ENCODE measurements at places on chromosomes 2 and 18. TPM values are rescaled to one million over a fixed set of nuclear protein-coding genes. Genes with fewer than 3 reads are reported as not detected.

RPRM gene
- total RNA-seq = 0.29 TPM

DNA sequence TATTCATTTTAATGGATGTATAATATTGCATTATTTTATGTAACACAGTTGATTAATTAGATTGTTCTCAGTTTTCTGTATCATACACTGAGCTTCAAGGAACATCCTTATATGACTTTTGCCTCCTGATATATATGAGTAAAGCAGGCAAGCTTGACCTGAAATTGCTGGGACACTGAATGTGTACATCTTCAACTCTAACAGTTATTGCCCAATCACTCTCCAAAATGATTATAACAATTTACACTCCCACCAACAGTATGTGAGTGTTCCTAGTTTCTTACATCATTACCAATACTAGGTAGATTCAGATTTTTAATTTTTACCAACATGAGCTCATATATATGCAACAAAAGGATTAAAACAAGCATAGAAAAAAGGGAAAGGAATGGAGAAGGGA is 379.4 kb downstream of the SETBP1 start:
- DNase-seq = no peak

GRCh38 chr2:69518841-69519240 is 81.6 kb upstream of the NFU1 start:
- no peak for DNase-seq

DNA sequence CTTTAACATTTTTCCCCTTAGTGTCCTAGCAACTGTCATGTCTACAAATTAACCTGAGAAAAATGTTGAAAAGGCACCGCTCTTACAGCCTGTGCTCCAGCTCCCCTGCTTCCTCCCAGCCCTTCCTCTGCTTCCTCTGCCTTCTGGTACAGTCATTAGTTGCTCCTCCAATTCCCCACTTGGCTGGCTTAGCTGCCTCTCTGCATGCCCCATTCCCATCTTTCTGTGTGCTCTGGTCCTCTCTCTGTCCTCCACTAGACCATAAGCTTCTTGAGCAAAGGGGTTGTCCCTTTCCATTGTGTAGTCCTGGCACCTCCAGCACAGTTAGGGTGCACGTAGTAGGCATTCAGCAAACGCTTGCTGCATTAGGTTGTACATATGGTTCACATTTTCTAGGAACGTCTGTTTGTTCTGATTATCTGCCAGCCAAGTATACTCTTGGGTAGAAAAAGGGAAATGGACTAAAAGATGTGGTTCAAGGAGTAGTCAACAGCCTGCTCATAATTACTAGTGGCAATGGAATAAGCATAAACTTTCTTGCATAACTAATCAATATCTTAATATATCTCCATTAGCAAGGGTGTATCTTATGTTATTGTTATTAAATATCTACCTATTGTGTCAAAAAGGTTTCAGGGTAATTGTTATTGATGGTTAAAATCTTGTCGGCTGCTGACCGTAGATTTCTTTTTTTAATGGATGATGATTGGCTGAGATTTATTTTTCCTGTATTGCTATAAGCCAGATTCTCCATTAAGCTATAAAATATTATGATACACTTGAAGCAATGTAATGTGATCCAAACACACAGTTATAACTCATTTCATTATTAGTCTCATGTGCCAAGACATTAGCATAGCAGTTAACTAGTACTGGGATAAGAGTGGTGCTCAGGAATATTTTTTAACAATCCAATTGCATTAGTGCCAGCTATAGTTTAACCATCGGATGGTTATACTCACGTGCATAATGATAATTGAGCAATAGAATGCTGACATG is 340.1 kb downstream of the SLC4A3 start:
- DNase-seq = no peak

GRCh38 chr2:204583773-204584172 is 38.5 kb downstream of the PARD3B start:
- no peak for DNase-seq

GRCh38 chr2:149002891-149003740 is 35.4 kb upstream of the LYPD6B start:
- no peak for DNase-seq

DNA sequence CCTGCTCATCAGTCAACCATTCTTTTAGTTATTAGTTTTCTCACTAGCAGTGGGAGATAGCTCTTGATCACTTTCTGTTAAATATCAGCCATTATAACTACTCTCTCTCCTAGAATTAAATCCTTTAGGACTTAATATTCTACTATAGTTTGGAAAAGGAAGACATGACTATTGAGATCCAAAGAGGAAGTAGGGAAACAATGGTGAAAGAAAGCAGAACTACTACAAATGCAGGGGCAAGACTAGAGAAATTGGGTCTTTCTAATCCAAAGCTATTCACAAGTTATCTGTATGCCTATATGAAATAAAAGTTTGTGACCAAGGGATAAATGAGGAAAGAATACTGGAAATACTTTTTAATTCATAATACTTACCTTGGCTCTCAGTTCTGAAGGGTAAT is 65.1 kb downstream of the SRBD1 start:
- no peak for DNase-seq

GRCh38 chr2:169029341-169029740 is 1.8 kb downstream of the ABCB11 start:
- DNase-seq = no peak

- no peak for DNase-seq
Observed at GRCh38 chr2:182740701-182741100, 24.6 kb downstream of the DNAJC10 start.

DNA sequence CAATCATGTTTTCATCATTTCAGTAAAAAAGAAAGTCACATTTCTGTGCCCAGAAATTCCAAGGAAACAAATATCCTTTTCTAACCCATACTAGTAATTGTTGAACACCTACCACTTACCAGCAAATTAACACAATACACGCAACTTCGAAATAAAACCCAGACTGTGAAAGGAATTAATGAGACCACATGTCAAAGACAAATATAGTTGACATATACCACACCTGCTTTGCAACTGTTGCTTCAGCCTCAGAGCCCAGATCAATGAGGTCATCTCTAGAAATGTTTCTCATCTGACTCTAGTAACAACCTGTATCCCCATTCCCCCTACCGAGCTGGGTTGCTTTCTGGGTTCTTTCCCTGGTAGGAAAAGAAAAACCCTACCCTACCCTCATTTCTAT is 52.6 kb downstream of the TRIP12 start:
- DNase-seq = no peak

- no peak for DNase-seq
Observed at GRCh38 chr18:28365411-28365831, 188.5 kb upstream of the CDH2 start.

DNA sequence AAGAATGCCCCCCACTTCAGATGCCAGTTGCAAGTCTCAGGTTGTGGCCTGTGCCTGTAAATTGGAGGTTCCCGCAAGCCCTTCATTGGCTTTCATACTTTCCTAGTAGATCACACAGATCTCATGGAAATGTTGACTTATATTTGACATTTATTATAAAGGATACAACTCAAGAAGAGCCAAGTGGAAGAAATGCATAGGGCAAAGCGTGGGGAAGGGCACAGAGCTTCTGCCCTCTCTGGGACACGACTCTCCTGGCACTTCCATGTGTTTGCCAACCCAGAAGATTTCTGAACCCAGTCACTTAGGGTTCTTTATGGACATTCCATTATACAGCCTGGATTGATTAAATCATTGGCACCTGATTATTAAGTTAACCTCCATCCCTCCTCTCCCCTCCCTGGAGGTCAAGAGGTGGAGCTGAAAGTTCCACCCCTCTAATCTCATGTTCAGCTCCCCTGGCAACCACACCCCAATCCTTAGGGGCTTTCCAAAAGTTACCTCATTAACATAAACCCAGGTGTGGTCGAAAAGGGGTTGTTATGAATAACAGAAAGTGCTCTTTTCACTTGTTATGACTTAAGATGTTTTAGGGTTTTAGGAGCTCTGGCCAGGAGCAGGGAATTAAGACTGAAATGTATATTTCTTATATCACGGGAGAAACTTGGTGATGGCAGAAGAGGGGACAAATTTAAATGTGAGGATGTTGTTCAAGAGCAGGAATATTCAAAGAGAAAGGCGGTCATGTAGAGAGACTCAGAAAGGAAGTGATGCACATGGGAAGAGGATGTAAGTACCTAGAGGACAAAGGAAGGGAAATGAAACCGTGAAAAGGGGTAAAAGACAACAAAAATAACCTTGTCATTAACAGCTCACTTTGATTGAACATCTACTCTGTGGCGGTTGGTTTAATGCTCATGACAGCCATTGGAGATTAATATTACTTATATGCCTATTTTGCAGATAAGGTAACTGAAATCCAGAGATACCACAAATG is 31.8 kb downstream of the SP100 start:
- no peak for DNase-seq

Data from H4 (cell line).